ENCODE measurements at places on chromosomes 6 and 20.

- no peak for DNase-seq
Observed at GRCh38 chr20:21571841-21572690, 58.2 kb upstream of the NKX2-2 start.

DNA sequence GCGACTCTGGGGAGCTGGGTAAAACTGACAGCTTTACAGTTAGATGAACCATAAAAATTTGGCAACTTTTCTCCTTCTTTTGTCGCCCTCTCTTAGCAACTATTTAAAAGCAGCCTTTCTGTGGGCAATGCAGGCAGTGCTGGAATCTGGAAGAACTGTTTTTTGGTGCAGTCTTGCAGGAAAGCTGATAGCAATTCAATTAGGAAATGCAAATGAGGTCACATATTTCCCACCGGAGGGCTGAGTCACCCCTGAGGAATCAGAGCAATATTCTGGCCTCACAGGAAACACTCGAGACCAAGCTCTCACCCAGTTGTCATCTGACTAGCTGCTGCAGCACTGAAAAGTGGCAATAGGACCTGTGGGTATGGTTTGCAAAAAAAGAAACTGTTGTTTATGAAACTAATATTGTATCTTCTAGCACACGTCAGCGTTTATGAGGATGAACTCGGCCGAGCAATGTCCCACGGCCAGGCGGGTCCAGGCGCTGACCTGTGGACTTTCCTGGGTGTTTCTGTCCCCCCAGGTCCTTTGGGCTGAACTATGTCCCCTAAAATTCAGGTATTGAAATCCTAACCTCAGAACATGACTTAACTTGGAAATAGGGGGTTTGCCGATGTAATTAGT lies 312.3 kb downstream of the TAF4 start:
- no peak for DNase-seq

DNA sequence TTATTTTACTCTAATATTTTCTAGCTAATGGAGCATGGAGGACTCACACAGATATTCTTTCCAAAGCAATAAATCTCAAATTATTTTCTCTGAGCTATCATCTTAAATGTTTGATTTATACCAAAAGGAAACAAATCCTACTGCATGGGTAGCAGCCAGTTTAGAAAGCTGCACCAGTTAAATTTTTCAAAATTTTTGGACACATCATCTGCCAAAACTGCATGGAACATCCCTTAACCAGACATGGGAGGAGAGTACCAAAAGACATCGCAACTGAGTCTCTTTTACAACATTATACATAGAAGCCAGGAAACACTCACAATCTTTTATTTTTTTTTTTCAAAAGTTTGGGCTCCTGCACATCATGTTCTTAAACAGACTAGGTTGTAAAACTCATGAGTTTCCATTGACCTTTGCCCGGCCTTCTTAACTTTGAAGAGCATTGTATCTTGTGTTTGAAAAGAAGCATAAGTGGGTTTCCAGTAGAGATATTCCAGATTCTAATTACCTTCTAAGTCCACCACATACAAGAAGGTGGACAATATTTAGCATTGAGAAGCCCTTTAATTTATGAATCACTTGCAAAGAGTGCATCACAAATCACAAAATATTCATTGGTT lies 87.7 kb upstream of the HMGCLL1 start:
- DNase-seq = no peak

DNA sequence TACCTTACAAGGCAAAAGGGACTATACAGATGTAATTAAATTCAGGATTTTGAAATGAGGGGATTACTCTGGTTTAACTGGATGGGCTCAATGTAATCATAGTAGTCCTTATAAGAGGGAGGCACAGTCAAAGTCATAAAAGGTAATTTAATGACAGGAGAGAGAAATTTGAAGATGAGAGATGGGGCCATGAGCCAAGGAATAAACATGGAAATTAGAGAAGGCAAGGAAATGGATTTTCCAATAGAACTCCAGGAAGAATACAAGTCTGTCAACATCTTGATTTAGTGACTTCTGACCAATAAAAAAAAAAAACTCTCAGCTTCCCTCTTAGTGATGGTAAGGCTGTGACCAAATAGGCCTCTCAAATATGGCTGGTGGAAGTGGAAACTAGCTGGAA lies 101.9 kb upstream of the BEND3 start:
- no peak for DNase-seq

DNA sequence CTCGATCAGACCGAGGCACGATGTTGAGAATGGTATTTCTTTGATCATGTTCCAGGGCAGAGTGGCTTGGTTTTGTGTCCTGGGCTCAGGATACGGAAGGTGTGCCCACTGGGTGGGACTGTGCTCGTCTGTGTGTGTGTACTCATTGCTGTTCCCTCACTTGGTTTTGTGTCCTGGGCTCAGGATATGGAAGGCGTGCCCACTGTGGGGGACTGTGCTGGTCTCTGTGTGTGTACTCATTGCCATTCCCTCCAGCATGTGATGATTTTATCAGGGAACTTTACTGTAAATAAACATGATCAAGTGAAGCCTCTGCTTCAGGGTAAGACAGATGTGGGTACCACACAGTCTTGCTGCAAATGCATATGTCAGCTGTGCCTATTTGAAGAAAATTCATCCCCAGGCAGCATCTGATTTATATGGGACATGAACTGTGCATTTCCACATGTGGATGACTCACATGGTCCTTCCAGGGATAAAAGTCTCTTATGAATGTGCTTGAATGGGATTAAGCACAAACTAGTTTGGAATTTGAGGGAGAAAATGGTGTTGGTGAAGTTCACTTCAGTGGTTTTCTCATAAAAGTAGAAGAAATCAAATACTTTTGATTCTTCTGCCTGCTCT lies 274.3 kb downstream of the QKI start:
- no peak for DNase-seq

DNA sequence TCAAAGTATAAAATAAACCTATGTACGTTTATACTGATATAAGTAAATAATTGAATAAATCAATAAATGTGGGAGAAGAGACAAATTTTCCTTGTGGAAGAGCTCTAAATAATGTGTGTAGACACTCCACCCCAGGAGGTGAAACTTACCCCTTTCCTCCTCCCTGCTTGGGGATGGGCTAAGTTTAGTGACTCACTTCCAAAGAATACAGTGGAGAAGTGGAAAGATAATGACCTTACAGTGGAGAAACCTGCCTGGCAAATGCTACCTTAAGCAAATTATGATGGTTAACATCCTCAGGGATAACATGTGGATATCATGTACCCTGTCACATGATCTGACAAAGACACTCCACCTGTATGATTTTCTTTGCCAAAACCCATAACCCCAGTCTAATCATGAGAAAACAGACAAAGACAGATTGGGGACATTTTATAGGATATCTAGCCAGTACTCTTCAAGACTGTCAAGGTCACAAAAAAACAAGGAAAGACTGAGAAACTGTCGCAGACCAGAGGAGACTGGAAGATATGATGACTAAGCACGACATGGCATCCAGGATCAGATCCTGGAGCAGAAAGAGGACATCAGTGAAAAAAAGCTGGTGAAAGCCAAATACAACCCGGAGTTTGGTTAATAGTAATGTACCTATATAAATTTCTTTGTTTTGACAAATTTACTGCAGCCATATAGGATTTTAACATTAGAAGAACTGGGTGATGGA lies 195.5 kb upstream of the PRDM1 start:
- DNase-seq = no peak

DNA sequence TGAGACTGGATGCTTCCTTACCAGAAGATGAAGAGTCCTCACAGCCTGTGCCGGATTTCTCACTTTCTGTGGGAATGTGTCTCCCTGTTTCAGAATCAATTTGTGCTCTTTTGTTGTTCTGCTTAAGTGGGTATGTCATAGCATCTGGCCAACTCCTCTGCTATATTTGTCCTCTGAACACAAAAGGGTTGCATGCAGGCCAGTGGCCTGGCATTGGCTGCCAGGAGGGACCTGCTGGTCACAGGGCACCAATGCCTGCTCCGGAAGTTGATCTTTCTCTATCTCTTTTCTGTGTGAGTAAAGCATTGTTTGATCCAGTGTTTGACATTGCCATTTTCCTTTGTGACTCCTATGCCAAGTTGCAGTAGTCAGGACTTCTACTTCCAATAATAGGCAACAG lies 47.8 kb downstream of the JARID2 start:
- no peak for DNase-seq

- no peak for DNase-seq
Observed at GRCh38 chr20:32333181-32333987, 24.7 kb upstream of the ASXL1 start.

DNA sequence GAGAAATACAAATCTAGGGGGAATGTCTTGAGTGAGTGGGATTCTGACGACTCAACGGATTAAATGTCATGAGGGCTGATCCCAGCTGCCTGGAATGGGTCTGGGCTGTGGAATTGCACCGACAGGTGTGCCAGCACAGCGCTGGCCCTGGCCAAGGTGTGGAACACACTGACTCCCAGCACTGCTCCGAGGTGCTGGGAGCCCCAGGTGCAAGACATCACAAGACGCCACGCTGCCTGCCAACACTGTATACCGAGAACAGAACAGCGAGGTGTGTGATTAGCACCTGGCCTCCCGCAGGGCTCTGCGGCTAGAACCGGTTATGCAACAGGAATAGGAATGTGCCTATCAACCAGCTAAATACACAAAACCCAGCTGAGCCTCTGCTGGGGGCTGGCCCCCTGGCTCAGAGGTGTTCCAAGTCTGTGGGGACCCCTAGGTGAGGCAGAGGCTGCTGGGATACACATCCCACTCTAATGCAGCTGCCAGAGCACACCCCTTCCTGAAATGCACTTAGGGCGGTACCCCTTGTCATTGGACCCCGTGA lies 24.8 kb upstream of the APMAP start:
- no peak for DNase-seq

DNA sequence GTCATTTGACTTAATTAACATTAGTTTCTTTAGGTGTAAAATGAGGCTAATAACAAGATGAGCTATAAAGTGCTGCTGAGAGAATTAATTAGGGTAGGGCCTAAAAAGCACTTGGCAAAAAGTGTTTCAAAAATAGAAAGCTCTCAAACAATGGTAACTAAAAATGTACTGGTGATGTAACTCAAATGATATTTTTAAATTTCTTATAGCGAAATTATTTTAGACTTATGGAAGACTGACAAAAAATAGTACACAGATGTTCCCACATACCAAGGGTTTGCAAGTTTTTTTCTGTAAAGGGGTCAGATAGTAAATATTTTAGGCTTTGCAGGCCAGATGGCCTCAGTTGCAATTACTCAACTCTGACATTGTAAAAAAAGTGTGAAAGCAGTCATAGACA lies 190.7 kb upstream of the UFL1 start:
- no peak for DNase-seq

GRCh38 chr6:113960795-113961194 lies 10.2 kb downstream of the HDAC2 start:
- DNase-seq = no peak

DNA sequence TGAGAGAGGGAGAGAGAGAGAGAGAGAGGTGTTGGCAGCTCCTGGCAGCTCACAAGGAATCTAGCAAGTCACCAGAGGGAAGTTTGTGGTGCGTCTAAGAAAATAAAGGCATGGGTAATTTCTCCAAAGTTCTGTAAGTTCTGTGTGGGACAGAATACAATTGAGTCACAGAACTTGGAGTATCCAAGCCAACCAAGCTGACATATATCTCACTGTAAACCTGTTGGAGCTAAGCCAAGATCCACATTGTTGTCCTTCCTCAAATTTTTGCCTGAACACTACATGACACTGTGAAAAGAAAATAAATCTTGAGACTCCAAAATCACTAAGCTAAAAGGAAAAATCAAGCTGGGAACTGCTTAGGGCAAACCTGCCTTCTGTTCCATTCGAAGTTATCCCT lies 436.7 kb downstream of the MEI4 start:
- DNase-seq = no peak

GRCh38 chr20:33431797-33432381 lies 11.7 kb downstream of the SNTA1 start:
- DNase-seq = no peak

Measured in NCI-H1694 treated with DMSO at 0.1 percent for 48 hours (cell line).